ENCODE measurements at places on chromosomes 3 and 15.

DNA sequence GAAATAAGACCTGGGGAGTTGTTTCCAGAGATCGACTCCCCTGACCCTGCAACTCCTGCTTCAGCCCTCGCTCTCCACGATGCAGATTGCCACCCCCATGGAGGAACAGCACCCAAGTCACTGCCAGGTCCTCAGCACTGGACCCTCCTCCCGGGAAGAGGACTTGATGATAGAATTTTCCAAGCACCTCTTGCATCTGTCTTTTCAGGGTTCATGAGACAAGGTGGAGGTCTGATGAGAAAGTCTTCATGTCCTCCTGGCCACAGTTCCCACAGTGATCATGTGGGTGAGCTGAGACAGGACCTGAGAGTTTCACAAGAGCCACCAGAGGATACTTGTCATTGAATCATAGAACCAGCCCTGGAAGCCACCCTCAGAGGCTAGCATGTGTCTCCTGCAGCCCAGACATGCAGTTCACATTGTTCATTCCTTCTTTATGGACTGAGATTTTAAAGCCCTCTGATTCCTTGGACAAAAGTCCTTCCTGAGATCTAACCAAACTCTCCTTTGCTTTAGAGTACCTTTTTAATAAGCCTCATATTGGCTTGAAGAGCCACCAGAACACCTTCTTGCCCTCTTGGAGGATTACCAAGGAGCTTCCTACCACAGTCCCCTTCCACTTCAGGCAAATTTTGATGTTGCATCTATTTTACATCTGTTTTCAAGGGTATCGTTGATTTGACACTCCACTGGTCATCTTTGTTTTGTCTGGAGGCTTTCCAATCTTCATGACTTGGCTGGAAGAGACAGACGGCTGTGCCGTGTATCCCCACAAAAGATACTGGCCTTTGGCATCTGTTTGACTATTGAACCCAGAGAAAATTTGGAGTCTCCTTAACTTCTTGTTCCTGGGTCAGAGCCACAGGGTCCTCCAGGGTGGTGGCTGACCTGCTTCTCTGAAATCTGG, 224.8 kb upstream of the BHLHE40 start:
- DNase-seq = no peak

GRCh38 chr15:96093063-96093462, 237.4 kb upstream of the NR2F2 start:
- DNase-seq = no peak

- peak; percentile 35 for DNase-seq
These were observed at the start of gene PRTG for GRCh38 chr15:55742927-55743728. PRTG (minus strand) TSS chr15:55743152; CDS start chr15:55742931, 221 bp downstream.

DNA sequence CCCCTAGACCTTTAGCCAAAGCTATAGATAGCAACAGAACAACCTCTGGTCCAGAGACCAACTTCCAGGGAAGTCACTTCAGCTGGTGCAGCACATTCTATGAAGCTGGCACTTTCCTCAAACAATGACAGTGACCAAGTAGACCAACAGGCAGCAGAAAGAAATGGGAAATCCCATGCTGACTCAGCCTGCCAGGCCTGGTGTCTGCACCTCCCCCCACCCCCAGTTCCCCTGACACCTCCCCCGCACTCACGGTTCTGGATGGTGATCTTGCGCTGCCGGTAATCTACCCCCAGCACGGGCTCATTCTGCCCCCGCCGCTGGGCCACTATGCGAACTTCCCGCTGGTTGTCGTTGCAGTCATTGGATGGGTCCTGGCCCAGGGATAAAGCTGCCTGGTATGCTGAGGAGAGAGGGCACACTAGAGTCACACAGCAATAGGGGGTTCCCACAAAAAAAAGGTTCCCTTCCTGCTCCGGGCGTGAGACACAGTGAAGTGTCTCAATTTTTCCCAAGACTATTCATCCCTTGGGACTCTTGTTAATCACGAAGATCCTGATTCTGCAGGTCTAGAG, 17.0 kb downstream of the ILDR1 start:
- DNase-seq = no peak

- no peak for DNase-seq
These were observed 117.0 kb downstream of the WNT7A start for GRCh38 chr3:13762906-13763305.

DNA sequence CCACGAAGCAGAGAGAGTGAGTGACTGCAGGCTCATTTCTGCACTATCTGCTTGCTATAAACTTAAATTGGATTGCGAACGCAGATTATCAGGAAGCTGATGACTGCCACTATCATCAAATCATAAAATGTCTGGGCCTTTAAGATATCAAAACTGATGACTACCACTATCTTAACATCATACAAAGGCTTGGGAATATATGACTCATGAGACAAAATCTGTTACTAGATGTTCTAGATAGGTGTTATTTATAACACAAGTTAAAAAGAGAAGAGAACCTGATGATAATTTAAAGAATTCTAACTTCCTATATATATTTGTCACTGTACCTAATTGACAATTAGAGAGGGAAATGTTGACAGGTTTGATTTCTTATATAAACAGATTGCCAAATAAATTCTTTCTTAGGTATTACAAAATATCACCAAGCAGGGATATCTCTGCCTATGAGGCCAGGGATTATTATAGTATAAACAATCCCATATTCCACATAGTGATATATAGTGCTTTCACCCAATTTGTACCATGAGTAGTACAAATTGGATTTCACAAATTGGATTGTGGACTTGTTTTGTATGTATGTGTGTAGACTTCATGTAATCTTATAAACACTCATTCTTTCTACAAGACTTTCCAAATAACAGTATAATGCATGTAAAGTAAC, 1157.2 kb downstream of the ROBO1 start:
- DNase-seq = no peak

GRCh38 chr3:119652306-119653033, 7.9 kb downstream of the POPDC2 start:
- DNase-seq = no peak

Measured in NCI-H2081 (cell line).